Thoracic aorta (tissue), 2 donors: ENCODE measurements at places on chromosomes 2 and 18. TPM values are rescaled to one million over a fixed set of nuclear protein-coding genes. Genes with fewer than 3 reads are reported as not detected.

Gene TUBA3E
- not detected for total RNA-seq

Gene CDK15
- total RNA-seq: 1.5 TPM

Gene LRATD1
- total RNA-seq: 6.6 TPM

Gene LBX2
- total RNA-seq: 0.71 TPM

Gene HMSD
- not detected for total RNA-seq

Gene RAB17
- 6.4 TPM for total RNA-seq

Gene MBP
- 42.2 TPM for total RNA-seq

Gene CHRND
- not detected for total RNA-seq

Gene MYO1B
- total RNA-seq: 79.4 TPM

Gene SOWAHC
- total RNA-seq: 29.4 TPM

Gene DOK1
- total RNA-seq: 23.1 TPM

Gene AKAIN1
- not detected for total RNA-seq

Gene FEV
- not detected for total RNA-seq

- no peak for DNase-seq
Observed at GRCh38 chr2:417006-417405, 129.1 kb upstream of the ALKAL2 start.

- DNase-seq: no peak
Observed at GRCh38 chr2:136121204-136121910, 3.4 kb upstream of the CXCR4 start.

- no peak for DNase-seq
Observed at GRCh38 chr18:33581856-33582255, 3.8 kb downstream of the ASXL3 start.

DNA sequence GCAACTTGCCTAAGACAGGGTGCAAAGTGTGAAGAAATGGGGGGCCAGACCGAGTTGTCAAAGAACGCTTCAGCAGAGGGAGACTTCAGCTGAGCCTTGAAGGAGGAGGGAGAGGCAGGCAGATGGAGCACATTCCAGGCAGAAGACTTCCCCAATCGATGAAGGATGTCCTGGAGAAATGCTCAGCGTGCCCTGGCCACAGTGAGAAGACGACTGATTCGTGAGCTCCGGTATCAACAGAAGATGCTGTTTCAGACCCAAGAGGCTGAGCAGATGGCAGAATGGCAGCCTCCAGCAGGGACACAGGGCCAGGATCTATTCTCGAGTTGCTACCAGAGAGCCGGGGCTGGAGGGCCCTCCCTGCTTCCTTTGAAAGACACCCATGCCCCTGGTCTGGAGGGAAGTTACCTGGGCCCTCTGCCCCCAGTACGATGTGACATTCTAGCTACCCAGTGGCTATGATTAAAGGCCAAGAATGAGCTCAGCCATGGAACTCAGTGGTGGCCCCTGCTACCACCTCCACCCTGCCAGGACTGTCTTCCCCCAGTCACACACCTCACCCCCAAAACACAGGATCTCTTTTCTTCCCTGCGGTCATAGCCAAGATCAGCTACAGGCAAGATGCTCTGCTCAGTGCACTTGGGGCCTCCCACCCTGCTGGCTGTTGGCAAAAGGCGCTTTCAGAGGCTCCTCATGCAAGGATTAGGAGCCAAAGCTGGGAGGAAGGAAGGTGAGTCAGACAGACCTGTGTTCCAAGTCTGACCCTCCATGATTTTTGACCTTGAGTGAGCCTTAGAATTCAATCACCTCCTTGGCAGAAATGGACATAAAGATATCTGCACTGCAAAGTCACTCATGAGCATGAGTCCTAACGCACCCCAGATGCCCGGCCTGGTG, 84.3 kb downstream of the TFCP2L1 start:
- DNase-seq: no peak

DNA sequence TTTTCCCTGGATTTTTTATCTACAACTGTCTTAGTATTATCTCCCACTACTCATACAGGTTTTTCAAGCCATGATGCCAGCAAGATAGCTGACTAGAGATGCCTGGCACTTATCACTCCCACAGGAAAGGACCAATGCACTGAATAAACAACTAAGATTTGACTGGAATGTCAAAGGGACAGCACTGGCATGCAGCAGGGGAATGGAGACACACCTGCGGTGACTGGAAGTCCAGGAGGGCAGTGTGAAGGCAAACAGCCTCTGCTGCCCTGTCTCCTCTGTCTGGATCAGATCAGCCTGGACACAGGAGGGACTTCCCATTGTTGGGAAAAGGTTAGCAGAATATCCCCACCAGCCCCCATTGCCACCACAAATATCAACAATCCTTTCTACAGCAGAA, 85.1 kb downstream of the TMEM237 start:
- no peak for DNase-seq

DNA sequence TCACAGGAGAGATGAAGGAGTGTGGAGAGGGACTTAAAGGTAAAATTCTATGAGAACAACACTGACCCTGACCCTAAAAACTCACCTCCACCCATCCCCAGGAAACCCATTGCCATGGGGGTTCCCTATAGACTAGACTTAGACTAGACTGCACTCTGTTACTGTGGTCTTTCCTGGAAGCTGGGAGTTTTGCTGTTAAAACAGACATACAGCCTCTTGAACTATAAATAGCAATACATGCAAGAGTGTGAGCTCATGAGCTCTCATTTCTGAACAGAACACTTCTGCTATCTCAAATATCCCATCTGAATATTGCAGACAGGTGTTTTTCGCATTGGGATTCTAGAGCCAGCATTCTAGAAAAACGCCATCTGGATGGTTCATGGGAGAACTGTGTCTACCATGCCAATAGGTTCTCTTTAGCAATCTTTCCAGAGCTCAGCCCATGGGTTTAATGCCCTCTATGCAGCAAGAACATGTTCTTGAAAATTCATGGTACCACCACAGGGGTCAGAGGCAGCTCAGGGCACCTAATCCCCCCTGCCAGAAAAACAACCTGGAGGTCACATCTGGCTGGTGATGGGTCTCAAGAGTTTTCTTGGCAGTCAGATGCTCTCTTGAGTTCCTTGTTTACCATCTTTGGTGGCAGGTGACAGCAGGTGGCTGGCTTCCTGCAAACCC, 51.9 kb downstream of the SLC14A2 start:
- DNase-seq: no peak

DNA sequence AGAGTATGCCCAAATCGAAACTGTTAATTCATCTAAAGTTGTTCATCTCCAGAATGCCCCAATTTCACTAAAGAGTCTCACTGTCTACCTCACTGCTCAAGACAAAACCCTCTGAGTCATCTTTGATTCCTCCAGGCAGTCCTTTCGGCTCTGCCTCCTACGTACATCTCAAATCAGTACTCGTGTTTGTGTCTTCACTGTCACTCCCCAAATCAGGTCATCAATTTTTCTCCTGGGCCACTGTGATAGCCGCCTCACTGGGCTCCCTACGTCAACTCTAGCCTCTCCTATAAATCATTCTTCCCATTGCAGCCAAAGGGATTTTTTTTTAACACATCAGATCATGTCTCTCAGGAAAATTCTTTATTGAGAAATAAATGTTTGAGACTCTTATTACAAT, 42.1 kb upstream of the TTC39C start:
- no peak for DNase-seq

DNA sequence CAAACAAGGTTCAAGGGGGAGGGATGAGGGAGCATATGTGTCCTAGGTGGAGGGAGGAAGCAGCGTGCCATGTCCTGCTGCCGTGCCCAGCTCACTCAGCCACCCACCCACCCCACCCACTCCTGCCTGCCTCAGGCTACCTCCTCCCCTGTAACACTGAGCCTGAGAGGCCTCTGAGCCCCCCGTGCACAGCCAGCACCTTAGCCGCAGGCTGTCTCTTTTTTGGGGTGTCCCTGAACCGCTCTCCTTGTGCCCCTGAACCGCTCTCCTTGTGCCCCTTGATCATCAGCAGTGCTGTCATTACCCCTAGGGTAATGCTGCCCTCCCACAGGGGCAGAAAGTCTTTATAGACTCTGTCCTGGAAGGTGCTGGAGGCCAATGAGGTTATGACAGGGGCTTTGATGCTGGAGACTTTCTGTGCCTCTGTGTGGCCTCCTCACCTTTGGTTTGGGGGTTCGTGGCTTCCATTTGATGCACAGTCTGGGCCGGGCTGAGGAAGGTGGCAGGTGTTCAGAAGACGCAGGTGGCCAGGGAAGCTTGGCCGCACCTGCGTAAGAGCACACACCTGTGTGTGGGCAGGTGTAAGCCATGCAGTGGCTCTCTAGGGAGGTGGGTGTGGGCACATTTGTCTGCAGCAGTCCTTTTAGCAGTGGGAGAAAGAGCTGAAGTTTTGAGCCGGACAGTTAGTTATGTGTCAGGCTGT, 140.0 kb downstream of the SEPTIN10 start:
- no peak for DNase-seq

- DNase-seq: no peak
Observed at GRCh38 chr2:241540771-241541561, 17.6 kb upstream of the BOK start.

- no peak for DNase-seq
Observed at GRCh38 chr2:159840616-159841015, 42.6 kb upstream of the CD302 start.

DNA sequence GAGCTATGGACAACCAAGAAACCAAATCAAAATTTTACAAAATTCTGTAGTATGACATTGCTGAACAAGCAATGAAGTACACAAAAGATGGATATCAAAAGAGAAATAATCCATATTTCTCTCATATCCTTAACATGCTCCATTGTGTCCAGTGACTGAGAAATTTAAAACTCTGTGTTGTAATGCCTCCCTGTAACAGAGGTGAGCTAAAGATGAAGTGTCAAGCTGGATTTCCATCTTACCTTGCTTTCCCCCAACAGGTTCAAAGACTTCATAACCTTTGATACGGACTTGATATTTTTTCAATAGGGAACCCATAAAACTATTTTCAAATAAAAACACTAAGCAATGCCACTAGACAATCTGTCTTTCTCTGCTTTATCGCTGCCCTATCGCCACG, 95.7 kb upstream of the SERTAD2 start:
- DNase-seq: no peak

DNA sequence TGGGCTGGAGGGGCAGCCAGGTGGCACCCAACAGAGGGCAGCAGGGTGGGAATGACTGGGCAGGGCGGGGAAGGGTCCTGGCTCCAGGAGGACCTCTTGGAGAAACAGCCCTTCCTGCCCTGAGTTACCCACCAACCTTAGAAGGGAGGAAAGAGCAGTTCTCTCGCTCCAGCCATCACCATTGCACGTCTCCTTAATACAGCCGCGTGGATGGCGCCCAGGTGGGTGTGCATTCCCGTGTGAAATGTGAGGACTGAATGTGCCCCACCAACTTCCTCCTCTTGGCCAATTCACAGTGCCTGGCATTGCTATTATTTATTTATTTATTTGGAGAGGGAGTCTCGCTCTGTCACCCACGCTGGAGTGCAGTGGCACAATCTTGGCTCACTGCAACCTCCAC, 107.0 kb downstream of the SMIM21 start:
- DNase-seq: no peak

DNA sequence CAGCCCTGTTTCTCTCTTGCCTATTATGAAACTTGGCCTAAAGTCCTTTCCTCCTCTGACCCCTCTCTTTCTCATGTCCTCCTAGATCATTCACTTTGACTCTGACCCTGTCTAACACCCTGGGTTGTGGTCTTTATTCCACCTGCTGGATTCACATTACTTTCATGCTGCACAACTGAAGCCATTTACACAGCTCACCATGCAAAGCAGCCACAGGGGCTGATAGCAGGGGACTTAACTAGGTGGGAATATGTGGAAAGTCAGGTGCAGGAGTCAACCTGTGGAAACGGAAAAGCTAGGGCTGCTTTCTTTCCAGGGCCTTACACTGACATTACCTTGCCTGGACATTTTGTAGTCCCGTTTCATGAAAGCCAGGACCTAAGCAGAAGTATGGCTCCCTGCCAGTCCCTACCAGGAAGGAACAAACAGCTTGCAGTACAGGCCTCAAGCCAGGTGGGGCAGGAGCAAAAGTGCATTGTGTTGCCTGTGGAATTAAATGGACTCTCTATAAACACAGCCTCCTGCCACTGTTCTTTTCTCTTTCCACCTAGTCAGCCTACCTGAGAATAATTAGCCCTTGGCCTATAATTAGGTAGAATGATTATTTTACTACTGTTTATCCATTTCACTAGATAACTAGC, 11.8 kb downstream of the MAPRE3 start:
- peak; percentile 28 for DNase-seq
